ENCODE measurements at places on chromosomes 7 and 10.

DNA sequence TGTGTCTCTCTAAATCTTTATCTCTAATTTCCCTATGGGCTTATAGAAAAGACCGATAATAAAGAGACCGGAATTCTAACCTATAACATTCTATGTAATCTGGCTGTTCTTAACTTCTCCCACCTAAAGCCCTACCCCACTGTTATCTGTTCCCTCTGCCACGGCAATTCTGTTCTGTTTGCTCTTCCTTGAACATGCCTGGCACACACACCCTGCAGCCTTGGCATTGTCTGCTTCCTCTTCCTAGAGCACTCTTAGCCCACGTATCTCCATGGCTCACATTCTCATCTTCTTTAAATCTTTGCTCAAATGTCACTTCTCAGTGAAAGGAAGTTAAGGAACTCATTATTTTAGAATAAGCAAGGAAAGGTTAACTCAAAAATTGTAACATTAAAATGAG, 309.2 kb downstream of the GPR158 start:
- DNase-seq: no peak

GRCh38 chr7:2616387-2617324, 15.1 kb upstream of the TTYH3 start:
- no peak for DNase-seq

DNA sequence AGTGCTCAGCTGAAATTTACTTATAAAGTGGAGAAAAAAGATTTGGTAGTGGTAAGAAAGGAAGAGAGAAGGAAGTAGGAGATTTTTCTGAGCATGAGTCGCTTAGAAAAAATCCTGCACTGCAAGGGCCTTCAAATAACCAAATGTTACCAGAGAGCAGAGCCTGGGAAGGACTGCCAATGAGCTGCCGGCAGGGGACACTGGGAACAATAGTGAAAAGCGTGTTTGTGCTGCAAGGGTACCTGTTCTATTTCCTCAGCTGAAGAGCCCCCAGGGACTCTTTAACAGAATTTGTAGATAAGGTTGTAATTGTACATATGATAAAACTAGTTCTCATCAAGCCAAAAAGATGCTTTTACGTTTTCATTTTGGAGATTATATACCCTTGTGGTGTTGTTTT, 696.3 kb upstream of the C7orf33 start:
- no peak for DNase-seq

GRCh38 chr10:31051703-31052102, 20.0 kb upstream of the ZNF438 start:
- DNase-seq: no peak

DNA sequence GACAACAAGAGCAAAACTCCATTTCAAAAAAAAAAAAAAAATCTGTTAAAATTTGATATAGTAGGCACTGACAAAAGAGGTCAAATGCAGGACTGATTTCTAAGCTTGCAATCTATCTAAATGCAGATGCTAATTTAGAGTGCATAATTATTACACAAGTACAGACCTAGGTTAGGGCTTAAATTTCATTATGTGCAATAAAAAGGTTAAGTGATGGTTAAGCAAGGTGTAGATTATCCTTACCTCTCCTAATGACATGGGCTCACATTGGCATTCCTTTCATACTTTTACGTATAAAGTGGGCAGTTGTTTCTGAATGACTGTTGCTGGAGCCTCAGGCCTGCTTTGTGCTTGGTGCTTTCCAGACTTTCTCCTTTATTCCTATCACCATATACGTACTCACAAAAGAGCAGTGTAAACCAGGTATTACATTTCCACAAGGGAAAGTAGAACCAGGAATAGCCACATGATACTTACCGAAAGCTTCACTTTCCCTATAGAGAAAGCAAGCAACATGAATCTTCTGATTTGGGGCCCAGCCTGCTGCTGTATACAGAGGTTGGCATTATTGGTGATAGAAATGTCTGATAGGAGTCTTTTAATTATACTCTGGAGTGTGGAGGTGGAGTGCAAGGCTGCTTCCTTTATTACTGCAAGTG, 2.2 kb upstream of the CHCHD1 start:
- DNase-seq: no peak

DNA sequence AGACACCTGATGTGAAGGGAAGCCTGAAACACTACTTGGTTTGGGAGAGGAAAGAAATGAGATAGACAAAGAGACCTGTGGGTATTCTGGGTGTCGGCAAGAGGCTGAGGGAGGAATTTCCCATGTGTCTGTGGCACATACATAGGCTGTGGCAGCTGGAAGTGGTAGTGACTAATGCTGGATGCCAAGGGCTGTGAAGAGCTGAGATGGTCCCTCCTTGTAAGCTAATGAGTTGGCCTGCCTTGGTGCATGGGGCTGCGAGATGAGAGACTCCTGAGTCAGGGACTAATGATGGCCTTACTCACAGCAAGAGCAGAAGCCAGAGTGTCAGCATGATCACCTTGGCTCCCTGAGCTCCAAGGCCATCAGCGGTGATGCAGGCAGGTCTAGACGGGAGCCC, 119.0 kb upstream of the EEPD1 start:
- no peak for DNase-seq

GRCh38 chr7:121313793-121314676, 14.8 kb upstream of the WNT16 start:
- DNase-seq: no peak

DNA sequence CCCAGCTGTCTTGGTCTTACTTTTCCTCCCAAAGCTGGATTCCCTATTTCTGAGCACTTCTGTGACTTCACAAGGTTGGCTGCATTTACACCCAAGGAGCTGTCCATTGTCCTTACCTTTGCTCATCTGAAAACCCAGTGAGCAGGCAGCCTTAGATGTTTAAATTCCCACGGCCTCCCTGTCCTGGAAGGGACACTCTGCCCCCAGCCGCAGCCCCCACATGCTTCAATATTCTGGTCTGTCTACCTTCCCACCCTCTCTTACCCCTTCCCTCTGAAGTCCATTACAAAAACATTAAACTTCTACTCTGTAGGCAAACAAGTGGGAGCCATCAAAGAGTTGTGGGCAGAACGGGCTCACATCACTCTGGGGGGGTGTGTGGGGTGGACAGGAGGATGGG, 73.8 kb upstream of the EFCAB10 start:
- DNase-seq: no peak

DNA sequence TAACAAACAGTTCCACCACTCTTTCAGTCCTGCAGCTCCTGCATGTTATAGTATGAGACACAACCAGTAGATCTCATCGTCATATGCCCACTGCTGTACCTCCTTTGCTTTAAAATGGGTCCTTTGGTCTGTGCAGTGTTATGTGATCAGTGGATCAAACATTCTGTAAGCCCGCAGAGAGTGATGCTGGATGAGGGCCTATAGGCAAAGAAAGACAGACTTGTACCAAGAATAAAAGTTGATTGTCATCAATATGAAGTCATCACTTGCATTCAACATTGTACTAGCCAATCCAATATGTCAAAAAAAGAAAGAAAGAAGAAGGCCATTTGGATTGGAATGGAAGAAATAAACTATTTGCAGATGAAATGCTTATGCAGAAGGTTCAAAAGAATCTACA, 79.8 kb upstream of the PHYHIPL start:
- DNase-seq: no peak

GRCh38 chr10:11598712-11599397, 12.6 kb downstream of the USP6NL start:
- no peak for DNase-seq

- DNase-seq: no peak
Observed at GRCh38 chr10:75807456-75807855, 376.0 kb downstream of the LRMDA start.

- no peak for DNase-seq
Observed at GRCh38 chr7:154576604-154577003, 426.3 kb downstream of the PAXIP1 start.

DNA sequence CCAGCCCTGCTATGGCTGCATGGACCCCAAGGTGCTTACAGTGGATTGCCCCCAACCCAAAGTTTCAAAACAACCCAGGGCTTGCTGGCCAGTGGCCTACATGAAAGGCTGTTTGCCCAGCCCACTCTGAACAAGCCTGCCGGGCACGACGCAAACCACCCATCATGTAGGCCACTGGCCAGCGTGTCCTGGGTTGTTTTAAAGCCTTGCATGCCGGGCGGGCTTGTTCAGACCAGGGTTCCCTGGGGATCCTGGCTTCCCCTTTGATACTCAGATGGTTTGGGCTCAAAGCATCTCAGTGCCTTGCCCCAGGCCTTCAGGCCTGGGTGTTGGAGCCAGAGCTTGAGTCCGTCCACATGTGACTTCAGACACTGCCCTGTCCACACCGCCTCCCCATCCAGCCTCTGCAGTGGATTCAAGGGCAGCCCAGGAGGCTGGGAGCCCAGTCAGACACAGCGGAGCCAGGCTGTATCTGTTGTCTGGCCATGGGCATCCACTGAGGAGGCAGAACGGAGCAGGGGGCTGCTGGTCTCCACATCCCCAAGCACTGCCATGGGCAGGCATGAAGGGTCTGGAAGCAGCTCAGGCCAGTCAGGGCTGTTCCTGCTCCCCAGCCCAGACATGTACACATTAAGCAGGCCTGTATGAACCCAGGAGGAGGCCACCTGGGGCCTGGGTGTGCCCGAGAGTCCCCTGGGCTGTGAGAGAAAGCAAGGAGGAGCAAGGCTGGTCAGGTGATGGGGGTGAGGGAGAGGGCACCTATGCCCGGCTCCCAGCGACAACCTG, 4.0 kb upstream of the ADIRF start:
- DNase-seq: no peak

DNA sequence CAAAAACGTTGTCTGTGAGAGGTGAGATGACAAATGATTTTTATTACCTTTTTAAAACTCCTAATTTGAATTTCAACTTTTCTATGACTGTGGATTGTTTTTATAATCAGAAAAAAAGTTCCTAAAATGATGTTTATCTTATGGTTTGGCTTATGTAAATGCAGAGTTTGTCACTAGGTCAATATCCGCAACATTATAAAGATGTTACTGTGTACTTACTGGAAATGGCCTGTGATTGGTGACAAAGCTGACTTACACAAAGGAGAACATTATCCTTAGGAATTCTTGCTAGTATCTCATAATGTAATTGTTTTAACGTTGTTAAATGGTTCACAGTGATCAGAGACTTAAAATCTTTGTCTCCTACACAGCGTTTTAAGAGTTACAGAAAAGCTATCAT, 79.0 kb downstream of the SDK1 start:
- DNase-seq: no peak

- peak; percentile 75 for DNase-seq
Observed at GRCh38 chr7:21767300-21767900, 178.3 kb downstream of the CDCA7L start.

- DNase-seq: no peak
Observed at GRCh38 chr10:89475125-89475524, 60.3 kb downstream of the SLC16A12 start.

- no peak for DNase-seq
Observed at GRCh38 chr10:128081720-128082119, 44.5 kb downstream of the MKI67 start.

- no peak for DNase-seq
Observed at GRCh38 chr10:79347894-79348639, 798 bp downstream of the PPIF start.

DNA sequence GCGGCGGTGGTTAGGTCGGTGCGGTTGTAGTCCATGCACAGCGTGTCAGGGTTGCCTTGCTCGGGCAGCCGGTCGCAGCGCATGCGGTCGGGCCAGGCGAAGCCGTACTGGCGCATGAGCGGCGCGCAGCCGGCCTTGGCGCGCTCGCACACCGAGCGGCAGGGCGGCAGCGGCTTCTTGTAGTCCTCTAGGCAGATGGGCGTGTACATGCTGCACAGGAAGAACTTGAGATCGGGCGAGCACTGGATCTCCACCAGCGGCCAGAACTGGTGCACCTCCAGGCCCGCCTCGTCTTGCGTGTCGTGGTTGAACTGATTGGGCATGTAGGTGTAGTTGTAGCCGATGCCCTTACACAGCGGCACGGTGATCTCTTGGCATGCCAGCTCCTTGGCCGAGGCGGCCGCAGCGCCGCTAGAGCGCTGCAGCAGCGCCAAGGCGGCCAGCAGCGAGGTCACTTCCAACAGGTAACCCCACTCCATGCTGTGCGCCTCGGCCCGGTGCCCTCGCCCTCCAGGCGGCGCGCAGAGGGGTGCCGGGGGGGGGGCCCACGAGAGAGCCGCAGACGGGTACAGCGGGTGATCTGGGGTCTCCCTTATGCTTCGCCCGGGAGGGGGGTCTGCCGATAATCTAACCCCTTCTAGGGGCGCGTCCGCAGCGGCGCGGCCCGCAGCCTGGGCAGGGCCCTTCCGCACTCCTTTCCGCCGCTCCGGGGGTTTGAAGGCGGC, 983 bp downstream of the FZD8 start:
- peak; percentile 20 for DNase-seq

- DNase-seq: no peak
Observed at GRCh38 chr10:131345691-131346090, 34.2 kb upstream of the TCERG1L start.

DNA sequence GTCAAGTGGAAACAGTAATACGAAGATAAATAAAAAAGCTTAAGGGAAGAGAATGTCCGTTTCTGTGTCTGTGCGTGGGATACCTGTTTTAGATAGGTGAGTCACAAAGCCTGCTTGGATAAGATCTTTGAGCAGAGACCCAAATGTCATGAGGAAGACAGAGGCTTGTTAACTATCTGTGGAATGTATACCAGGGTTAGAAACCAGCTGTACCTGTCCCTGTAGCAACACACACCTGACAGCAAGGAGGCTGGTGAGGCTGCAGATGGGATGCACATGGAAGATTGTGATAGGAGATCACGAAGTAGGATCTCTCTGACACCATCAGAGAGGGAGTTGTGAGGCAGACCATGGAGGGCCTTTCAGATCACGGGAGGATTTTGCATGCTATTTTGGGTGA, 105.3 kb downstream of the ARHGAP21 start:
- DNase-seq: no peak

GRCh38 chr7:30974605-30975255, 11.0 kb downstream of the GHRHR start:
- no peak for DNase-seq

GRCh38 chr10:55272886-55273285, 471.9 kb upstream of the PCDH15 start:
- DNase-seq: no peak

- DNase-seq: no peak
Observed at GRCh38 chr7:155360495-155361345, 63.0 kb downstream of the INSIG1 start.

GRCh38 chr10:98694883-98695282, 248.1 kb upstream of the HPS1 start:
- DNase-seq: no peak

- DNase-seq: no peak
Observed at GRCh38 chr7:42262964-42263363, 26.0 kb upstream of the GLI3 start.

DNA sequence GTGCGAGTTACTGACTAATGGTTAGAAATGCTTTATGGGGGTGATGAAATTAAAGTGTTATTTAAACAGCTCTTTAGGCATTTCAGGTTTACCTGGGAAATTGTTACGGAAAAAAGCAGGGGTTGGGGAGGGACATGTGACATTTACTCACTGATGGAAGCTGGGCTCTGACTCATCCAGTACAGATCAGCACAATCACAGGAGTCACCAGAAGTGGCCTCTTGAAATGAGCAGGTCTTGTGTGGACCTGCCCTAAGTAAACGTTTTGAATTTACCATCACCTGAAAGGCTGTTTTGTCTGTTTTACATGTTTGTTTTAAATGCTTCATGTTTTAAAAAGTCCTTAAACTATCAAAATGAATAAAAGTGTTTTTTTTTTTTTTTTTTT, 2.3 kb downstream of the GLRX3 start:
- DNase-seq: peak; percentile 78

- DNase-seq: no peak
Observed at GRCh38 chr7:37974711-37975110, 54.3 kb downstream of the EPDR1 start.

Data from Panc1 (cell line).